ENCODE measurements at places on chromosomes 5 and 9.

DNA sequence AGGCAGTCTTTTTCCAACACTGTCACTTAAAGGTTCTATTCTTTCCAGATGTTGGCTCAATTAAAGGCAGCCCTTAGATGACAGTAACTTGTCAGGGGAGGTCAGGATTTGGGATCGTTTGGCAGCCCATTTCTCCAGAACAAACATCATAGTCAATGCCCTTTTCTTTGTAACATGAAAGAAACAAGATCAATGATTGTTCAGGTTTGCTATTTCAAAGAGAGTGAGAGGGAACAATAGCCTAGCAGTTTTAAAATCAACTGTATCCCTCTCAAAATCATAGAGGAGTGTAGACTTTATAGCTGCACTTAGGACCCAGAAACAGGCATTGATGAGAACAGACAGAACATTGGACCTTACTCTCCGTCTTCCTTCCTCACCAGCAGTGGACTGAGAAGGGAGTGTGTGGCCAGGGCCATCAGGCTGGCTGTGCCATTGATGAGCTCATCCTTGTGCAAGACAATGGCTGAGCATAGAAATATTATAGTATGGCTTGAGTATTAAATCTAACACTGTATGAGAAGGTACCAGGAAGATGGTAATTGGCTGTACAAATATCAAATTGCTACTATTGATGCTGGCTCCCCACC is 130.0 kb downstream of the PIP5K1B start:
- no peak for DNase-seq

DNA sequence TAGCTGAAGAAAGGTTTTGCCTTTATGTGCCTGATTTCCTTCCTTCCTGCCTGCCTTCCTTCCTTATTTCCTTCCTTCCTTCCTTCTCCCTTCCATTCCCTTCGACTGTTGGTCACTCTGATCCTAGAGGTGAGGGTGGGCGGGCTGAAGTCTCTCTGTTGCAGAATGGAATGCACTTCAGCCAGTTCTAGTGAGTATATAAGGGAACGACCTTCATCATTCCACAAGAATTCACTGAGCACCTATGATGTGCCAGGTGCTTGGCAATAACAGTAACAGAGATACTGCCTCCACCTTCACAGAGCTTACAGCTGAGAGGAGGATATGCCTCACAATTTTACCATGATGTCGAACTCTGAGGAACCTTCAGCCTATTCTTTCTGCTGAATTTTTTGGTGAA is 8.7 kb upstream of the OR5C1 start:
- no peak for DNase-seq

DNA sequence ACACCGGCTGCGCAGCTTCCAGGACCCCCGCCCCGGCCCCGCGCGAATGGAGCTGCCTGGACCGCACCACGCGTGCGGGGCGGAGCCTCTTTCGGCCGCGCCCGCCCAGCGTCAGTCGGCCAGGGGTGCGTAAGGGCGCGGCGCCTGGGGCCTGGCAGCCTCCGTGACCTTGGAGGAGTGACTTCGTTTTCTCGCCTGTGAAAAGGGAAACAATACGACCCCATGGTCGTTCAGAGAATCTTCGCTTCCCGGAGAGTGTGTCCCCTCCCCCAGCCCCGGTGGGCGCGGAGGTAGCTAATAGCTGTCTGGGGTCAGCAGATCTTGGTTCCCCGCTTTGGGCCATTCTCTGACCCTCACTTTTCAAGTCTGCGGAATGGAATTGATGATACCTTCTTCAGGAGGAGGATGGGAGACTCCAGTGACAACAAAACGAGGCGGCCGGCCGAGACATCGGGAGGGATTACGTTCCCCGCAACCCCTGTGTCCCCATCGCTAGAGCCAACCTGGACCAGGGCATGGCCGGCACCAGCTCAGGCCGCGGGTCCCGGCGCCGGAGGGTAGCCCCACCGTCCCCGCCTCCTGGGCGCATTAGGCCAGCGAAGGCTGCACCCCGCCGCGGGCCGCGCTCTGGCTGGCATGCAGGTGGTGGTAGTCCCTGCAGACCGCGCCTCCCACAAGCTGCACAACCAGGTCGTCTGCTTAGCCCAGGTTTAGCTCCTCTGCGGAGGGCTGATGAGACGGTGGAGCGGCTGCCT is 5.5 kb upstream of the CDHR2 start:
- DNase-seq: no peak

DNA sequence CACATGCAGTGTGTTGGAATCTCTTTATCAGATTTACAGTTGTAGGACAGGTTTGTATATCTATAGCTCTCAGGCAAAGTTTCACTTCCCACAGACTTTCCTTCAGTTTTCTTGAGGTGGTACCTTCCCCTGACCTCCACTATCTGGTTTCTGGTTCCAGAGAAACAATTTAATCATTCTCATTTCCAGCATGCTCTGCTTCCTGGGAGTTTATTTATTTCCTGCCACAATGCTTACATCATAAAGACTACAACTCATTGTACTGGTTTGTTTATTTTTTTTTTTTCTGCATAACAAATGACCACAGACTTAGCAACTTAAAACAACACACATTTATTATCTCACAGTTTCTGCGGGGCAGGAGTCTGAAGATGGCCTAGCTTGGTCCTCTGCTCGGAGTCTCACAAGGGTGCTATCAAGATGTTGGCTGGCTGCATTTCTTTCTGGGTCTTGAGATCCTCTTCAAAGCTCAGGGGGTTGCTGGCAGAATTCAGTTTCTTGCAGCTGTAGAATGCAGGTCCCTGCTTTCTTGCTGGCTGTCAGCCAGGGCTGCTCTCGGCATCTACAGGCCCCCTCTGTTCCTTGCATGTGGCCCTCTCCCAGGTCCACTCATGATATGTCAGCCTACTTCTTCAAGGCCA is 247.7 kb downstream of the ENC1 start:
- no peak for DNase-seq

DNA sequence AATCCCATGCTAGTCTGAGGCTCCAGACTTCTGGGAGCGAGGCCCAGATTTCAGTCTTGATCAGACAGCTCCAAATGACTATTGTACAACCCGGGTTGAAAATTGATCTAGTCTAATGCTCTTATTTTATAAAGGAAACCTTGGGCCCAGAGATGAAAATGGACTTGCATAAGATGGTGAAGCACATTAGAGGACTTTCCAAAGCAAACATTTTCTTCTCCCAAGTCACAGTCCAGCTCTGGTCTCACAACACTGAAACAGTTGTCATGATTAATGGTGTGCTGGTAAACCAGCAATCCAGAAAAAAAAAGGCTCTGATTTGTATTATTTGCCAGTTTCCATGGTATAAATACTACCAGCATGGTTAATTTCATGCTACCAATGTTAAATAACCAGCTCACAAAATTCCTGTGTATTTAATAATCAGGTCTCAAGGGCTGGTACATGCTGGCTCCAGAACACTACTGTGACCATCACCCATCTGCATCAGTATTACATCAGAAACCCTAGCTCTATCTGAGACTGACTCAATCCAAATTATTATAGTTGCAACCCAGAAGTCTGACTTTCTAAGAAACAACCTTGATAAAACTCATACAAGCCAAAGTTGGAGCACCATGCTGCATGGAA is 32.5 kb upstream of the ABLIM3 start:
- no peak for DNase-seq

DNA sequence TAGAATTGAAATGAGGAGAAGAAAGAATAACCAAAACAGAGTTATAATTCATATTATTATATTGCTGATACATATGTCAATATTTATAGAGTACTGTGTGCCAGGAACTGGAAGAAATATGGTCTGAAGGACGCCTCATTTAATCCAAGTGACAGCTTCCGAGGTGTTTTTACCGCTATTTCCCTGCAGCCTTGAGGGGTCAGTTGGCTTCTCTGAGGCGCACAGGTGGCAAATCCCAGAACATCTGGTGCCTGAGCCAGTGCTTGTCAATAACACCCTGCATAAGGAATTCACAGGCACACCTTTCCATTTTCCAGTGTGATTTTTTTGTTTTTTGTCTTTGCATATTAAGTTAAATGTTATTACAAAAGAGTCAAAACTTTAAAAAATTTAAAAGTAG is 43.3 kb upstream of the CTSL start:
- DNase-seq: no peak

GRCh38 chr9:97593960-97594359 is 39.2 kb downstream of the TSTD2 start:
- no peak for DNase-seq

GRCh38 chr5:132463811-132464155 is 26.8 kb downstream of the IRF1 start:
- DNase-seq: no peak

GRCh38 chr9:22232971-22233370 is 213.7 kb upstream of the DMRTA1 start:
- no peak for DNase-seq

DNA sequence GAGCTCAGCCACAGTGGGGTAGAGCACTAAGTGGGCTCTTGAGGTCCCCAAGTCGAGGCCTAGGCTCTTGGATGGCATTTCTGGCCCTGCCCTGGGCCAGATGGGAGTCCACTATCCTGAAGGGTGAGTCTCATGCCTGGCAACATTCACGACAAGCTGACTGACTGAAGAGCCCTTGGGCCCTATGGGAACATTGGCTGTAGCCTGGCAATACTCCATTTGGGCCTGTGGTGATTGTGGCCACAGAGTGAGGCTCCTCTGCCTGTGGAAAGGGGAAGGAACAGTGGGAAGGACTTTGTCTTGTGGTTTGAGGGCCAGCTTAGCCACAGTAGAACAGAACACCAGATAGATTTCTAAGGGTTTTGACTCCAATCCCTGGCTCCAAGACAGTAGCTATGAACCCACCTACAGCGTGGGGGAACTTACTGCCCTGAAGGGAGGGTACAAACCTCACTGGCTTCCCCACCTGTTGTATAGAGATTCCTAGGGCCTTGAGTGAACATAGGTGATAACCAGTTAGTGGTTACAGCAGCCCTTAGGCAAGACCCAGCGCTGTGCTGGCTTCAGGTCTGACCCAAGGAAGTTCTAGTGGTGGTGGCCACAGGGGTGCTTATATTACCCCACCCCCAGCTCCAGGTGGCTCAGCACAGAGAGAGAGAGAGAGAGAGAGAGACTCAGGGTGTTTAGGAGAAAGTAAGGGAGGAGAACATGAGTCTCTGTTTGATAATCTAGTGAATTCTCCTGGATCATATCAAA is 72.4 kb downstream of the KIAA0825 start:
- DNase-seq: no peak

GRCh38 chr9:33116860-33117259 is 40.4 kb upstream of the SMU1 start:
- DNase-seq: no peak

DNA sequence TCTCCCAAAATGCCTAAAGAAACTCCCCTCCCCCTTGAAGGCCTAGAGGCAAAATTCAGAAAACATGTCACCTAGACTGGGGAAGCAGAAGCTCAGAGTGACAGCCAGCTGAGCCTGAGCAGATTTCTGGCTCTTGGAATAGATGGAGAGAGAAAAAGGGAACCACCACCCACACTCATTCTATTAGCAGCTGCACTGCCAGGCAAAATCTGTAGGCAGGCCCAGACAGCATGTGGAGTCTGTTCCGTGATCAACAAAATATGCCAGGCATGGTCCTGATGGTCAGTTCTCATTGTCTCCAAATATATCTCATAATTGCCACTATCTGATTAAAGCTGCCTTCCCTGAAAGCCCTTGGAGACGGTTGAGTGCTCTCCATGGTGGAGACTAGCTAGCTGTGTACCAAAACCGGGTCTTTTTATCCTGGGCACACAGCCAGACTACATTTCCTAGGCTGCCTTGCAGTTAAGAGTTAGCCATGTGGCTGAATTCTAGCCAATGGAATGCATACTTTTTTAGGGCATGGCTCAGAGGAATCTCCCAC is 131.7 kb upstream of the GPR151 start:
- DNase-seq: no peak

GRCh38 chr5:105274079-105274478 is 1711.5 kb upstream of the NUDT12 start:
- no peak for DNase-seq

- no peak for DNase-seq
Observed at GRCh38 chr5:81980598-81981260, 8.9 kb downstream of the ATG10 start.

DNA sequence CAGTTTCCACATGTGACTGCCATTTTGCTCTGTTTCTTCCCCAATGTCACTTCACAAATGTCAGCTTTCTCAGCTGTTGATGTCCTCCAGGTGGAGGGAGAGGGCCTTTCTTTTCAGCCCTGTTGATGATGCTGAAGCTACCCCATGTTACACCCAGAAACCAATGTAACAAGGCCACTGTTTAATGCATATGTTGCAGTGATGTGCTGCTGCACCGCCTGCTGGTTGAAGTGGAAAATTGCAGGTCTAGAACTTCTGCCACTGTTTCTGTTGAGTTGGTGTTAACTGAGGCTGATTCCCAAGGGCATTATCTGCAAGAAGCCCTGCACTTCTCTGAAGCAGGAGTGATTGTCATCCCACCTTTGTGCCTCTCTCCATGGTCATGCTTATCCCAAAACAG is 428.4 kb downstream of the KDM4C start:
- no peak for DNase-seq

GRCh38 chr5:87243161-87243844 is 24.4 kb upstream of the RASA1 start:
- no peak for DNase-seq

- no peak for DNase-seq
Observed at GRCh38 chr5:114099161-114099560, 262.7 kb upstream of the KCNN2 start.

GRCh38 chr9:109251080-109251775 is 69.6 kb downstream of the EPB41L4B start:
- no peak for DNase-seq

DNA sequence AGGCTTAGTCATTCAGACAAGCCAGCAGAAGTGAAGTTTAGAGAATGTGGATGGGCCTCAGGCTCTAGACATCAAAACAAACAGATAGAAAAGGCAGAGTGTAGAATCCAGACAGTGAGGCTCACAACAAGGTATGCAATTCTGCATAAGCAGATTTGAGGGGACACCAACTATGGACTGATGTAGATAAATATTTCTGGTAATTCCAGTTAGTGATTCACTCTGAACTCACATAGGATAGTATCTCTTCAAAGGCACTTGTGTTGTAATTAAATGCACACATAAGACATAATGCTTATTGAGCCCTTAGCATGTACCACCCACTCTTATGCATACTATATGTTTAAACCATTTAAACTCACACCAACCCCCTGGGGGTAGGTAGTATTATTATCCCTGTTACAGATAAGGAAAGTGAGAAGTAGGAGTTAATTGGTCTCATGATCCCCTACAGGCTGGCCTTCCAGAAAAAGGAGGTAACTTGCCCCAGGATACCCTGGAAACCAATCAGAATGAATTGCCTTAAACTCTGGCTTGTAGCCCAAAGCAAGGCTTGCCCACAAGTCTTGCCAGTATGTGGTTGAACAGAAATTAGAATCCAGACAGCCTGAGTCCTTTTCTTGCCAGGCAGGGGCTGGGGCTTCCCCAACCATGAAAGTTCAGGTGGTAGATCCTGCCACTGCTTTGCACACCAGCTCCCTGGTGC is 39.5 kb upstream of the HSPB3 start:
- DNase-seq: no peak

DNA sequence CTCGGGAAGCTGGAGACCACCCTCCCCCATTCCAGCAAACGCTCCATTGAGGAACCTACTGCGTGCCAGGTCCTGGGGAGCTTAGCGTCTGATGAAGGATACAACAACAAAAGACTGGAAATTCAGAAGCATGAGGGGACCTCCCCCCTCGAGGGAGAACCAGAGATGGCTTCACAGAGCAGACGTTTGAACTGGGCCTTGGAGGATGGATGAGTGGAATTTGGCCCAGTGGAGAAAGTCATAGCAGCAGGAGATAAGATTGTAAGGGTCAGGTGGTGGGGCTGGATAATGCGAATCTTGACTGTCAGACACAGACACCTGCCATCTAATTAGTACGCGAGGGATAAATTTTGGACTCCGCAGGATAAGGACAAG is 1.2 kb upstream of the SLC25A51 start:
- no peak for DNase-seq
